ENCODE measurements at places on chromosomes 1 and 21. TPM values are rescaled to one million over a fixed set of nuclear protein-coding genes. Genes with fewer than 3 reads are reported as not detected.

GRCh38 chr1:108665771-108666170, 4.9 kb upstream of the HENMT1 start:
- no peak for DNase-seq

GRCh38 chr1:118290571-118290970, 105.5 kb upstream of the SPAG17 start:
- DNase-seq, result no peak

DNA sequence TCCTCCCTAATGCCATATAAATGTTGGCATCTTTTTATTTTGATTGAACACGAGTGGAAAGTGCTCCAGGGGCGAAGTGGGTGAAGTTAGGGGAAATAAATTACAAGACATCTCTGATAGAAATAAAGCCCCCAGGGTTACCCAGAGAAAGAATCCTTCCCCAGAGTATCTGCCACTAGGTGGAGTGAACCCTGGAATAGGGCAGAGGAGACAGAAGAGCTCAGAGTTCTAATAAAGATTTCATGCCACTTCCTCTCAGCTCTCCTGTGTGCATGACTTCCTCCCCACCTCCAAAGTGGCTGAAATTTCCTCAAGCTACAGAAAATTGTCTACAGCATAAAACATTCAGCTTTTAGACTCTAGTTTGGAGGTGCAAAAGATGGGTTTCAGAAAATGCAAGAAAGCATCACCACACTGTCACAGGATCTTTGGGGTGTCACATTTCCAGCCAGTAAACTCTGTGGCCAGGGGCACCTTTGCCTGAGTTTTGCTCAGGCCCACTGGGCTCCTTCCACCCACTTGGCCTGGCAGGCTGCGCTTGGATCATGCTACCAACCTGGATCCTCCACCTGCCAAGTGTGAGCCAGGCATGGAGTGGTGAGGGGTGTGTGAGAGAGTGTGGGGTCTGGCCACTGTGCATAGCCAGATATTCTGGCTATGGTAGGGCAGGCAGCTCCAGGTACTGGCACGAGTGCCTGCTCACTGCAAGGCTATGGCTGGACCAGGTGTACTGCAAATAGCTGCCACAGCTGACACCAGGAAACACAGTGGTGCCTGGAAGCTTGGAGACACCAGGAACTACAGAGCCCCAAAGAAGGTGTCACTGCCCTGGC, 208.8 kb upstream of the USP25 start:
- DNase-seq, result no peak

DNA sequence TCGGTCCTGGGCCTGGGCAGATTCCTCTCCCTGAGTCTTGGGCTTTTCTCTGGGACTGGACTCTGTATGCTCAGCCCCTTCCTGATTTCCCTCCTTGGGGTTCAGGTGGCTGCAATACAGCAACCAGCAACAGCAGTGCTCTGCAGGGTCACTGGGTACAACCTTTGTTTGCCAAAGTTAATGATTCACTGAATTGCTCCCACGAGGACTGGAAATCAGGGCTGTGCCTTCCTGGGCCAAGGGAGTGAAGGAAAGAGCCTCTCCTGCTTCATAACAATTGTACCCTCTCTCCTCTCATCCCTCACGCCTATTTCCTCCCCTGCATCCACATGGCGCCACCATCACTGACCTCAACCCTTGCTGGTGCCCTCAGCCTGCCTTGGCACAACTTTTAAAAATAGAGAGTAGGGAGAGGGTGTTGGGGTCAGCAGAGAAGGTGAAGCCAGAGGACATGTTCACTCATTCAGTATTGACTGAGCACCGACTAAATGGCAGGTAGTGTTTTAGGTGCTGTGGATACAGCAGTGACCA, 52.8 kb upstream of the GOLT1A start:
- DNase-seq, result no peak

DNA sequence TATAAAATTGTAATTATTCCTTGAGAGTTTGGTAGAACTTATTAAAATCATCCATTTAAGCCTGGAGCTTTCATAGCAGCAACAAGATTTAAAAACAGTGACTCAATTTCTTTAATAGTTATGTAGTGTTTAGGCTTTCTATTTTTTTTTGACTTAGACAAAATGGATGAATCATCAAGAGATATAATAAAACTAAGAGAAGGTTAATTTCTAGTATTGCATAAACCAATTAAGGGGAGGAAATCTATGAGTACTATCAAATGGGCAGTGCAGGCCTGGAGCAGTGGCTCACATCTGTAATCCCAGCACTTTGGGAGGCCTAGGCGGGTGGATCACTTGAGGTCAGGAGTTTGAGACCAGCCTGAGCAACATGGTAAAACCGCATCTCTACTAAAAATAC, 416.3 kb upstream of the USP24 start:
- DNase-seq, result no peak

Gene PPIAL4G
- not detected for total RNA-seq

- no peak for DNase-seq
These were observed 7.0 kb downstream of the NAV1 start for GRCh38 chr1:201545851-201546492.

DNA sequence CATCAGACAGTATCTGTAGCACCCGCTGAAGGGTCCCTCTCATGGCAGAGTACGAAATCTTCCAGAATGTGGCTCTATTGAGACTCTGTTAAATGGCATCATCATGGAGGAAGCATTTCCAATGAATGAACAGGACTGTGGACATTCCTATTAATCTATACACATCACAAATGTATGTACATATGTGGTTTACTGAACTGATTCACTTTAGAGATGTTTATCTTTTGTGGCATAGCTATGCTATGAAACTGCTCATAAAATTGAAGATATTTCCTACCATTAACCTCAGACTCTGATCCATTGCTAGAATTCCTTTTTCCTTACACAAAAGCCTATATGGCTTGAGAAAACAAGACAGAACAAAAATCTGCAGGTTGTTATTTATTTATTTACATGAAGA, 259.6 kb upstream of the RRP15 start:
- no peak for DNase-seq

Gene ACTN2
- total RNA-seq, result not detected

GRCh38 chr1:3881193-3881480, 18.9 kb downstream of the C1orf174 start:
- no peak for DNase-seq

Gene TIE1
- total RNA-seq, result 16.6 TPM

Gene GBP5
- total RNA-seq, result 2.4 TPM

GRCh38 chr1:185377831-185378230, 60.8 kb upstream of the IVNS1ABP start:
- DNase-seq, result no peak

DNA sequence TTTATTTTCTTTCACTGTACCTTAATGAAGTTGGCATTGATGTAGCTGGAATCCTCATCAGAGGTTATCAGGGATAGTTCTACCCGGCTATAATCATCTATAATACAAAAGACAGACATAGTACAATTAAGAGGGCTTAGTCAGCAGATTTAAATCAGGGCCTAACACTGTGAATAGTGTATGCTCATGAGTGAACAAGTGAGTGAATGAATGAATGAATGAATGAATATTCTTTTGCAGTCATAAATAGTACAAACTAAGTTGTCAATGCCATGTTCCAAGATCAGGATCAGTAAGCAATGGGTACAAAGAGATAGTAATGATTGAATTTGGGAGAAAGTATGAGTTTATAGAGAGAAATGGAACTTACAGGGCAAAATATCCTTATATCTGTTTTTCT, 12.5 kb downstream of the PTPN22 start:
- DNase-seq, result no peak

DNA sequence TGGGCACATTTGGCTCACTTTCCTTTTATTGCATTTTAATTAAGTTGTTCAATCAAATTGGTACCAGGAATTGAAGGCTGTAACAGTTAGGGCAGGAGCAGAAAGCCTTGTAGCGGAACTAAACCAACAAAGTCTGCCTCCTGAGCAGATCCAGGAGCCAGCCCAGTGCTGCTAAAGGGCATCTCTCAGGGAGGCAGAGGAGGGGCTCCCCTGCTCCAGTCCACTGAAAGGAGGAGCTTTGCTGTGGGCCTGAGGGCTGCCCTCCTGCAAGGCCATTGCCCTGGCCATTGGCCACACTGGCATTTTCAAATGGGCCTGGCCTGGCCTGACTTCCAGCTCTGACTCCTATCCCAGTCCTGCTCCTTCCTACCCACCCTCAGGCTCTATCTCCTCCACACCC, 3.7 kb upstream of the TRABD2B start:
- DNase-seq, result no peak

Gene A3GALT2
- not detected for total RNA-seq

- no peak for DNase-seq
These were observed 11.8 kb downstream of the CD101 start for GRCh38 chr1:117013309-117013858.

Gene F5
- 0.13 TPM for total RNA-seq

Gene AMY1B
- not detected for total RNA-seq

Gene CD53
- 6.6 TPM for total RNA-seq

DNA sequence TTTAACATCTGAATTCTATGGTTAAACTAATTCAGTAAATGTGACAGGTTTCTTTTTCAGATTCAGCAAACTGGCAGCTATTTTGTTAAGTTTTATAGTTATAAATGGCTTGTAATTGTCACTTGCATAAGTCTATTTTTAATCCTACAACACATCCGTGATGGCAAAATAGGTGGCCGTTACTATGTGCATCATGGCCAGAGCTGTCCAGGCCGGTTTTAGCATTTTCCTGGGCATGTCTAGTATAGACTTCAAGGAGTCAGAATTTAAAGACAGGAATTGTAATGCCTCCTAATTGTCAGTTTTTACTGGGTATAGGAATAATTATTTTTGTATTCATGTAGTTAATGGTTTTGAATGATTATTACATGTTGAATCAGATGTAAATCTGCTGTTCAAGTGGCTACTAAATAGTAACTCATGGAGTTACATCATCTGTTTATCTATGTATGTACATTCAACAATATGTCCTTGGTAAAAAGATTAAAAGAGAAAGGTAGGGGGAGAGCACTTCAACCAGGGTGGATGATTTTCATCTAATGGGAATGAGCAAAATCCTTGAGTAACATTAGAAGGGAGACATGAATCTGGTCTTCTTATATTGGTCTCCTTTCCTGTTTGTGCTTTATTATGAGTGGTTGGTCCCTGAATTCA, 3.2 kb upstream of the B3GALT2 start:
- no peak for DNase-seq

DNA sequence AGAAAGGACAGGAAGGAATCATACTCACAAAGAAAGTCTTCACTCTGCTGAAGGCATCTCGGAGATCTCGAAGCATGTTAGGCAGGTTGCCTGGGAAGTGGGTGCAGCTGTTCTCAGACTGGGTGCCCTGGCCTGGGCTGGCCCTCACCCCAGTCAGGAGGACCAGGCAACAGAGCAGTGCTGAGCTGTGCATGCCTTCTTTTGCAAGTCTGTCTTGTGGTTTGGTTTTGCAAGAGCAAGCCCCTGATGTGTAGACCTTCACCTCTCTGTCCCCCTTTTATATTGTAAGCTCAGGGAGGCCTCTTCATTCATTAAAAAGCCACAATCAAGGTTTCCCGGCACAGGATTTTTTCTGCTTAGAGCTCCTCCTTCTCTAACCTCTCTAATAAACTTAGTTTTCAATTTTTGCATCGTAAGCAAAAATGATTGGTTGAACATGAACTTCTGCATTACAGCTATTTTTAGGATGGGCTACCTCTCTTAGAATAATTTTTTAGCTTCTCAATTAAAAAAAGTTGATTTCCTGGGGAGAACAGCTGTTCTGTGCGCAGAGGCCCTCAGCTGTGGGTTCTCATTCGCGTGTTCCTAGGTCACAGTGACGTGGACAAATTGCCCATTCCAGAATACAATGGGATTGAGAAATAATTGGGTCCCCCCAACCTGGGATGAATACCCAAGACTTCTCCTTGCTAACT, at the start of gene IL10:
TSS of gene IL10 (minus strand) at position 252 of the 695 bp plus-strand sequence. CDS start at position 193, 59 bp downstream.
- no peak for DNase-seq

Gene RGSL1
- not detected for total RNA-seq

DNA sequence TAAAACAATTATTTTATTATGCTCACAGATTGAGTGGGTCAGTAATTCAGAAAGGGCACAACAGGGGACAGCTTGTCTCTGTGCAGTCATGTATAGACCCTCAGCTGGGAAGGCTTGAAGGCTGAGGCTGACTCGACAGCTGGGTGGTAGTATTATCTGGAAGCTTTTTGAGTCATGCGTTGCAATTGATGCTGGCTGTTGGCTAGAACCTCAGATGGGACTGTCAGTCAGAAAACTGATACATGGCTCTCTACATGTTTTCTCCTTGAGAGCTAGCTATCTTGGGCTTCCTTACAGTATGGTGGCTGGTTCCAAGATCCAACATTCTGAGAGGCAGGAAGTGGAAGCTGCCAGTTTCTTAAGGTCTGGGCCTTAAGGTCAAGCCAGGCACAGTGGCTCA, 61.5 kb upstream of the SELENON start:
- DNase-seq, result no peak

Gene SAMSN1
- total RNA-seq, result 5.0 TPM

- DNase-seq, result no peak
These were observed 90.4 kb downstream of the GLIS1 start for GRCh38 chr1:53648516-53648915.

- no peak for DNase-seq
These were observed 68.3 kb upstream of the SIM2 start for GRCh38 chr21:36630485-36631206.

DNA sequence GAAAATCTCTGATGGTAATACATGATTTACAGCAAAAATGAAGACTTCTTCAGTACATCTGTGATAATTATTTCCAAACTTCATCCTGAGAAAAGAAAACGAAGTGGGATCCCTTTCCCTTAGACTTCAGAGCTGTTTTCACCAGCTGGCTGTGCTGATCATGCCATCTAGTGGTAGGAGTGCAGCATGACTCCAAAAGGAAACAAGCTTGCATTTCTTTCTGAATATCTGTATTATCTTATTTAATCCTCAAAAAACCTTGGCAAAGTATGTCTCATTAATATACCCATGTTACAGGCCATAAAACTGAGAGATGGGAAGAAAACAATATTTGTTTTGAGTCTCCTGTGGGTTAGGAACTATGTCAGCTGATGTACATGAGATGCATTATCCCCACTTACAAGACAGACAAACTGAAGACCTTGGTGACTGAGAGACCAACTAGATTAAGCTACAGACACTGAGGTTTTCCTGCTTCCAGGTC, 9.8 kb upstream of the GJA8 start:
- DNase-seq, result no peak

Data from esophagus squamous epithelium (tissue), 5 donors.